Stimulated activated CD8-positive, alpha-beta memory T cell treated with anti-CD3 and anti-CD28 coated beads, Interleukin-2, amount 100 ng/mL, for 48 hours (primary cell): ENCODE measurements at places on chromosomes 12 and 14.

DNA sequence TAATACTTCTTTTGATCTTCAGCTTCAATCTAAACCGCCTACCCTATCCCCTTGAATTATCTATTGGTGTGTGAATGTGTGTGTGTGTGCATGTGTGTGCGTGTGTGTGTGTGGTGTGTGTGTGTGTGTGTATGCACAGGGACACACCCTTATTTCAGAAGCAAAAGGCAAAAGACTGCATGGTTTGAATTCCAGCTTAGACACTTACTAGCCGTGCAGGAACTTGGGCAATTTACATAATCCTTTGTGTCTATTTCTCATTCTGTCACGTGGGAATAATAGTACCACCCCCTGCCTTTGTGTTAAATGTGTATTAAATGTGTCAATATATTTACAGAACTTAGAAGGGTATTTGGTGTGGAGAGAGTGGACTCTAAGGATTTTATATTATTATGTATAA, 251.7 kb downstream of the TMEM132C start:
- DNase-seq: no peak

GRCh38 chr14:74641601-74642391, 29.8 kb upstream of the LTBP2 start:
- no peak for DNase-seq

GRCh38 chr12:21379218-21379617, 6.5 kb downstream of the IAPP start:
- no peak for DNase-seq

DNA sequence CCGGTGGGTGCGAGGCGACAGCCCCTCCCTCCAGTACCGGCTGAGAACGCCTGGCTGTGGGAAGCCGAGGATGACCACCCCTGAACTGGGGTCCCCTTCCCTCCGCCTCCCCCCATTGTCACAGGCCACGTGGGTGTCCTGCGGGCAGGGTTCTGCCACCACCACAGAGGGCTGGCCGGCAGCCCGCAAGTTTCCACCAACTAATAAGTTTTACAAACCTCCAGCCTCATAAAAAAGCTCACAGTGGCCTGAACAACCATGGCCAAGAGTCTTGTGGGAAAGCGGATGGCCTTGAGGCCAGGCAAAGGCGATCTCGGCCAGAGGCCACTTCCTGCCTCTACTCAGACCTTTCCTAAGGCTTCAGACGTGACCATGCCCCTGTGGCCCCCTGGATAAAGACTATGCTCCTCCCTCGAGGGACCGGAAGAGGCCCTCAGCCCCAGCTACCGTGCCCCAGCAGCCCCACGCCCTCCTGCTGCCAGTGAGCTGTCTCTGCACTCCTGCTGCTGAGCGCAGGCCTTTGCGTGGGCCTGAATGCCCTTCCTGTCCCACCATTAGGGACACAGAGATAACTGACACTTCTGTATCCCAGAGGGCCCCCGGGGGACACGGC, 46.1 kb upstream of the DLK1 start:
- DNase-seq: no peak

DNA sequence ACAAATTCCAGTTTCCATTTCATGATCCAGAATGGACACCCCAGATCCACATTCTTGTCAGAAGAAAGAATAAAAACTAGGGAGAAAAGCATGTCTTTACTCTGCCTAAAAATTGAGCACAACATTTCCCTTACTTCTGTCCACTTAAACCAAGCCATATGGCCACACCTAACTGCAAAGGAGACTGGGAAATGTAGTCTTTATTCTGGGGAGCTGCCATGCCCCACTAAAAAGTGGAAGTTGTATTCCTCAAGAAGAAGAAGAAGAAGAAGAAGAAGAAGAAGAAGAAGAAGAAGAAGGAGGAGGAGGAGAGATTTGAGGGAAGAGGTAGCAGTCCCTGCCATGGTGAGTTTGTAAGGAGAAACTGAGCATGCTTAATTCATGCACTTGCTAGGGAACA, 84.5 kb downstream of the GPR65 start:
- no peak for DNase-seq

- no peak for DNase-seq
Measured at GRCh38 chr12:12734054-12734453, 16.9 kb downstream of the CDKN1B start.

DNA sequence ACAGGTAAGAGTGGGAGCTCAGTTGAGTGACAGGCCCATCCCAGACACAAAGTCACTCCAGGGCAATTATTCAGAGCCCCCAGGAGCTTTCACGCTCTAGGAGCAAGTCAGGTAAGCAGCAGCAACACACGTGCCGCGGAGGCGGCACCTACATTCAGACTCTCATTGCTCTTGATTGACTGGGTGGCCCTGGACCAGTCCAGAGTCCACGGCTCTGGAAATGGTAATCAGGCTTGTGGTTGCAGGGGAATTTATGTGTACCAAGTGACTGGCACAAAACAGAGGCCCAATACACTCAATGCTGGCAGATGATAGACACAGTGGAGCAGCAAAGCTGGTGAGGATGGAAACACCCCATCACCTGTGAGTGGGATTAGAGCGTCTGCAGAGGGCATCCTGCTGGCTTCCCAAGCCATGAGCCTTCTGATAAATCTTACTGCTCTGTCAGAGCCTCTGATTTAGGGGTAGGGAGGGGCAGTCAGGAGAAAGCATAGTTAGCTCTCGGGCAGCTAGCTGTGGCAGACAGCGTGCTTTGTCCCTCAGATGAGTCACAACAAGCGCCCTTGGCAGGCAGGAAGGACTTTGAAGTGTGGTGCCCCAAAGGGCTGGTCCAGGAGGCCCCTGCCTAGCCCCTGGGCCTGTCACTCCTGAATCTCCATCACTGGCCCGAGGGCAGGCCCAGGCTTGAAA, 344.7 kb downstream of the CACNA1C start:
- DNase-seq: no peak

DNA sequence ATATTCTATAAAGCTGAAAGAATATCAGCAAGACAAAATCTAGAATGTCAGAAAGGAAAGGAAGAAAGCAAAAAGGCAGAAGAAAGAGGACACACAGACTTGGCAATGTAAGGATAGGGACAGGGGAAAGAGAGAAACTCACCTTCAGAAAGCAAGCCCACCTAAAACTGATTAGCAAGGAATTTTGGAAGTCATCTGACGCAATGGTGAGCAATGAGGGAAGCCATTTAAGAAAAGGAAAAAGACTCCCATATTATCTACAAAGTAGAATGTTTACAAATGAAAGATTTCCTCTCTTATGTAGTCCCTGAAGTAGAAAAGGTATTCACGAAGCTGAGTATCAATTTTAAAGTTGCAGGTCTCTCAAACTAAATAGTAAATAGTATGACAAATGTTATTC, 35.2 kb upstream of the FOXG1 start:
- DNase-seq: no peak

DNA sequence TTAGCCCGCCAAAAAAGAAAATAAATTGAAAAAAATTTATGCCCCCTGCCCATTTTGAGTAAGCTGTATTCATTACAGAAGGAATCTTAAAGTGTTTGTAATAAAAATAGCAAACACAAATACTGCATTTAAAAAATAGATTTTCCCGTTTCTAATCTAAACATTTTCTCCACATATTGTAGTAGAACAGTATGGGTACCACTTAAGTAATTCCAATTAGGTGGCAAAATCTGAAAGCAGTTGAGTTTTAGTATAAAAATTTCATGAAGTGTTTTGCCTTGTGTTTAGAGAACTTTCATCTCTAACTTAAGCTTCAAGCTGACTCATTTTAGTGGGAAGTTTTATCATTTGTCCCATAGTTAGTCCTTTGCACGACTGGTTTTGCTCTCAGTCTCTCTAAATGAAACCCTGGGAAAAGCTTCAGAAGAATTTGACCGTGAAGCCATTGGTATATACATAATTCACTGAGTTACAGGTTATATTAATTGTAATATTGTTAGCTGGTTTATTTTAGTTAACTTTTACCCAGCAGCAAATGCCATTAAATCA, 214.6 kb downstream of the ERC1 start:
- no peak for DNase-seq

DNA sequence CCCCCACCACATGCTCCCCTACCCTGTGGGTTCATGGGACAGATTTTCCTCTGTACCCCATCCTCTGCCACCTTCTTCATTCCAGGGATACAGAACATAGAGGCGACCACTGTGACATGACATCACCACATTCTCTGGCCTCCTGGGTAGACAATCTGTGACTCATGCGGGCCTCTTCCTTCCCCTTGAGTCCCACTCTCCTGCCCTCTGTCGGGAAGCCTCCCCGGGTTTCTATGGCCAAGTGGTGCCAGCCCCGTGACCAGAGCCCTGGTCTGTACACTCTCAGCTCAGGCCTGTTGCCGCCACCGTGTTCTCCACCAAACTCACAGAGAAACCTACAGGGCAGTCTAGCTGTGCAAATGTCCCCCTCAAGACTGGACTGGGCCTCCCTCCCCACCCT, 8.0 kb downstream of the CLMN start:
- DNase-seq: no peak

- DNase-seq: no peak
Measured at GRCh38 chr14:54650959-54651351, 84.0 kb downstream of the SAMD4A start.

DNA sequence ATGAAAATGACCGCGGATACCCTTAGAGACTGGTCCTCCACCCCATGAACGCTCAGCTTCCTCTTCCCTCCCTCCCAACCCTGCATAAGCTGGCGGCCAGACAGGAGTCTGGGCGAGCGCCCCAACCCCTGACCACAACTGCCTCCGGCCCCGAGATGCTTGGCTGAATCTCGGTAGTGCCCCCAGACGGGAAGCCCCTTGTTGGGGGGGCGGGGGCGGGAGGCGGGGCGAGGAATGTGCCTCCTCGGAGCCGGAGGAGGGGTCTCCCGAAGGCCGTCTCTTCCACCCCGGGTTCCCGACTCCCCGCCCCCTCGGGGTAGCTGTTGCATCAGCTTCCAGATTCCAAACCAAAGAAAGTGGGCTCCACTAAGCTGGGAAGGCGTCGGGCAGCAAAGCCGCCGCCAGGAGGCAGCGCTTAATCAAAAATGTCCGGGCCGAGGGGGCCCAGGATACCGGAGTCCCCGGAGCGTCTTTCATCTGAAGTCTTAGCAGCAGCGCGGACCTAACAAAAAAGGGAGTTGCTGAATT, 7.1 kb upstream of the MRPL52 start:
- DNase-seq: peak; percentile 57

- no peak for DNase-seq
Measured at GRCh38 chr12:72036393-72036792, 97.7 kb downstream of the TPH2 start.

DNA sequence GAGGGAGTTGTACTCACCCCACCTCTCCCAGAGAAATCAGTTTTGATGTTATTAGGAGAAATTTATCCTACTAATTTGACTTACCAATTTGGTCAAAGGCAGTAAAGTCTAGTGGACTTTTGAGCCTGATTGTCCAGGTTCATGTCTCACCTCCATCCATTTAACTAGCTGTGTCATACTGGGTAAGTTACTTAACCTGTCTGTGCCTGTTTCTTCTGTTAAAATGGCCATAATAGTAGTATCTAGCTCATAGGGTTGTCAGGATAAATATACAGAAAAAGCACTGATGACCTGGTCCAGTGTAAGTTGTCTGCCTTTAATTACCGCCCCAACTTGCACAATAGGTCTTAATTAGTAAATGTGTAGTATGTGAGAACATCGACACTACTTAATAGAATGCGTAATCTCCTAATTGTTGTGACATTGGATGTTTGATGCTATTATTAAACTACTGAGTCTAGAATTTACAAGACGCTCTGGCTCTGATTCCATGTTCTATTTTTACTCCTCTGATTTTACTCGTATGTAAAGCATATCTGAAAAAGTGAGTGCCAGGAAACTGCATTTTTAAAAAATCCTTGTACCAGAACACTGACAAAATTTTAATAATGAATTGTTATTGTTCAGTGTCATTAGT, 1.5 kb downstream of the RAB21 start:
- DNase-seq: no peak

DNA sequence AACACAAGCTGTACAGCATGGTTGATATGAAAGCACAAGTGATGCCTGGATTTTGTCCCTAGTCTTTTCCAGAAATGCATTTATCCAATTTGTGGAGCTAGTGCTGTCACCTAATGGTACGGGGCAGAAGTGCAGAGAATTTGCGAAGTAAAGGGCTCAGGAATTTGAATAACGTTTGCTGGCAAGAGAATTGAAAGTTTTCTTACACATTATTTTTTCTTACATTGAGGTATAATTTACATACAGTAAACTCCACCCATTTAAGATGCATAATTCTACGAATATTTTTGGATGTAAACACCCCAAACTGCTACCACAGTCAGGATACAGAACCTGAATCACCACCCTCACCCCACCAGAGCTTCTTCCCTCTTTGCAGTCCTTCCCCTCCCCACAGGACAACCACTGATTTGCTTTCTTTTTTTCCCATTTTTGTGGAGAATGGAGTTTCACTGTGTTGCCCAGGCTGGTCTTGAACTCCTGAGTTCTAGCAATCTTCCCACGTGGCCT, 3.5 kb downstream of the AICDA start:
- DNase-seq: no peak

DNA sequence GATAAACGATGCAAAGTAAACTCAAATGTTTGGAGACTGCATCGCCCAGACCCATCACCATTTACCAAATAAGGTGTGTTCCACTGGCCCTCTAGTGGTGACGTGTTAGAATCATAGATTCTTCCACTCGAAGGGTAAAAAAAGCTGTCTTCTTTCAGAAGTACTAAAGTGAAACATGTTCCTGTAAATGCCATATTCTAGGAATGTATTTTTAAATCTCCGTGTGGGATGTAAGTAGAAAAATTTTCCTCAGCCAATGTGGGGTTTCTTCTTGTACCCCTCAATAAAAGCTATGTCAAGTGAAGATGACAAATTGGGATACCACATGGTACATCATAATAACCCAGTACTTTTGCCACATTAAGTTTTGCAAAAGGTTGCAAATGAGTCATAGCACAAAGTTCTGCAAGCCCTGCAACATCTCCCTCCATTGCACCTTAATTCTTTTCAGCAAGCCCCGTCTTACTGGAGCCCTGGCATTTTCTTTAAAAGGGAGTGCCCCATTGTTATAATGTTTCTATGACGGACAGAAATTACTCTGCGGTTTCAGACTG, 100.8 kb downstream of the CCER1 start:
- DNase-seq: peak; percentile 0

DNA sequence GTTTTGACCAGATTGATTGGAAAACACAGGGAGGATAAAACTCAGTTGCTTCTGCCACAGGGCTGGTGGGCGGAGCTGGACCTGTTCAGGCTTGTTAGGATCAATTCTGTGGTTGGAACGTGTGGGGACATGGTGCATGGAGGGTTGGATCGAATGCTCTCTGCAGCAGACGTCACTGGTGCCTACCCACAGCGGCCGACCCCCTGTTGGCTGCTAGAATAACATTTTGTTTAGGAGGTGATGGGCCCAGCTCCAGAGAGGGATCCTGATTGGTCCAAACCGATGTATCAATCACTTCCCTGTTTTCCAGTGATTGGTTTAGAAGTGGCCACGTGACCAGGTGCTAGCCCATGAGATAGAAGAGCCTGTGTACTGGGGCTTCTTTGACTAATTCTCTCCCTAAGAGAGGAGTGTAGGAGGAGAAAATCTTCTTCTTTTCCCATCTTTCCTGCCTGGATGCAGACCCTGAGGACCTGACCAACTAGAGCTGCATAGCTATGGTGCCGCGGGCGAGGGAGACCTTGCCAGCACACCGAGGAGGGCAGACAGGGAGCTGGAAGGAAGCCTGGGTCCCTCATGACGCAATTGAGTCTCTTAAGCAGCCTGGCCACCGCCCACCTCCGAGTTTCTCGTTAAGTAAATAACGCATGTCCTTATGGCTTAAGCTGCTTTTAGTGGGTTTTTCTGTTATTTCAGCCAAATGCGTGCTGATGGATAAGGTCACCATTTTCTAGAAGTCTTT, 163.5 kb downstream of the AACS start:
- DNase-seq: no peak

- DNase-seq: no peak
Measured at GRCh38 chr12:89839444-89839843, 130.8 kb upstream of the ATP2B1 start.

- no peak for DNase-seq
Measured at GRCh38 chr14:39315859-39316444, 82.2 kb downstream of the MIA2 start.
